ENCODE measurements at places on chromosomes 16 and 17.

GRCh38 chr16:85466989-85467388 is 146.1 kb upstream of the GSE1 start:
- no peak for DNase-seq

- DNase-seq = no peak
Measured at GRCh38 chr17:10768750-10769251, 35.1 kb downstream of the TMEM238L start.

GRCh38 chr17:79057737-79058385 is 16.8 kb upstream of the ENGASE start:
- DNase-seq = no peak

- peak; percentile 24 for DNase-seq
Measured at GRCh38 chr17:385178-385835, 32.7 kb upstream of the RPH3AL start.

GRCh38 chr16:19883966-19884485 is 622 bp downstream of the GPRC5B start:
- DNase-seq = no peak

DNA sequence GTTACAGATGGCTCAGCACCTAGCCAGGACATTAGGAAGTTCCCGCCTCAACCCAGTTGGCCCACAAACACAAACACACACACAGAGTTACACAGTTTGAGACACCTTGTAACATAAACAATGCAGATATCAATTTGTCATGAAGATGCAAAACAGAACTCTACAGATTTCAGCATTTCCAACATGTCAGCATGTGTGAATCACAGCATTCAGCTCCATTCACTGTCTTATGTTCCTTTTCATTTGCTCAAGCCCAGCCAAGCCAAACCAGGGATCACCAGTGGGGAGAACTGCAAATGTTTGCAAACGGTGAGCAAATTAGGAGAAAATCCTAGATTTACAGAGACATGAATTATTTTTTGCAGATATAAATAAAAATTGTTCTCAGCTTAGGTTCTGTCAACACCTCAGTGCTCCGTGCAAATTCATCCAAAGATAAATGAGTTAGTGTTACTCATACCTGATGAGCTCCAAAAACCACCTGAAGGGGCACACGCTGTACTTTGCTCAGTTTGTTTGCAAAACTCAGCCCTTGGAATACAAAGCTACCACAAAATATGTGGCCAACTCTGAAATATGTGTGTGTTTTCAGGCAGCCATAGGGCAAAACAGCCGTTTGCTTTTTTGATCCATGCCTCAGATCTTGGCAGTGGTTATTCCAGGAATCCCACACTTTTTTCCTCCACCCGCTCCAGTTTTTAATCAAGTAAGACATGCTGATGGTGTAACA is 16.3 kb upstream of the COX10 start:
- DNase-seq = no peak

DNA sequence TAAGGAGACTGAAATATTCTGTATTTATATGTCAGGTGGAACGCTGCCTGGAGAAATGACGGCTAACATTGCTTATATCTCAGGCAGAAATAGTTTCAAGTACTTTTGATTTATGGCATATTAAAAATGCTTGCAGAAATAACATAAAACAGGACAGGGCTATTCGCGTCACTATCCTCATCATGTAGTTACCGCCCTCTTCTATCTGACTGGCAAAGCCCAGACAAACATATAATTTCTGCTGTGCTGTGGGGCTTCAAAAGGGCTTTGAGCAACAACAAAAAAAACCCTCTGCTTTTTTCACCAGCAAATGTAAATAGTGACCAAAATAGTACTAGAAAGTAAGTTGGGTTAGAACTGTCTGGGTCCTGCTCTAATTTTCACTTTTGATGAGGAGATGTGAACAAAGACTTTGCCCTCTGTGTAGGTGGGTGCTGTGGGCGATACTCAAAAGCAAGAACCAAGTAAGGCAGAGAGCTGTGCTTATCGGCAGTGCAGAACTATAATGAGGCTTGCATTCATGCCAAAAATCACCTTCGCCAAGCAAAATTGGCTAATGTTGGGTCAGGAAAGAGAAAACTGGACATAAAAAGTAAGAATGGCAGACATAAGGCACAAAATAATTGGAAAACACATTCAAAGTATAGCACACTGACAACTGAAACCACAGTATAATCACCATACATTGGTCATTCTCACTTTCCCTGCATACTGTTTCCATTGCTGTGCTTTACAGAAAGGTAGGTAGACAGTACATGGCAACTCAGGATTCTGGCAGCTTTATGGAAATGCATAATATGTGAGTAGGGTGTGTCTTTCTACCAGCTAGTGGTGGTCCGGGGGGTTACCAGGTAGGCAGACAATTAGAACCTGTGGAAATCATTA is 151.2 kb upstream of the AXIN2 start:
- no peak for DNase-seq

- DNase-seq = no peak
Measured at GRCh38 chr16:27803775-27804549, 254.0 kb downstream of the KATNIP start.

DNA sequence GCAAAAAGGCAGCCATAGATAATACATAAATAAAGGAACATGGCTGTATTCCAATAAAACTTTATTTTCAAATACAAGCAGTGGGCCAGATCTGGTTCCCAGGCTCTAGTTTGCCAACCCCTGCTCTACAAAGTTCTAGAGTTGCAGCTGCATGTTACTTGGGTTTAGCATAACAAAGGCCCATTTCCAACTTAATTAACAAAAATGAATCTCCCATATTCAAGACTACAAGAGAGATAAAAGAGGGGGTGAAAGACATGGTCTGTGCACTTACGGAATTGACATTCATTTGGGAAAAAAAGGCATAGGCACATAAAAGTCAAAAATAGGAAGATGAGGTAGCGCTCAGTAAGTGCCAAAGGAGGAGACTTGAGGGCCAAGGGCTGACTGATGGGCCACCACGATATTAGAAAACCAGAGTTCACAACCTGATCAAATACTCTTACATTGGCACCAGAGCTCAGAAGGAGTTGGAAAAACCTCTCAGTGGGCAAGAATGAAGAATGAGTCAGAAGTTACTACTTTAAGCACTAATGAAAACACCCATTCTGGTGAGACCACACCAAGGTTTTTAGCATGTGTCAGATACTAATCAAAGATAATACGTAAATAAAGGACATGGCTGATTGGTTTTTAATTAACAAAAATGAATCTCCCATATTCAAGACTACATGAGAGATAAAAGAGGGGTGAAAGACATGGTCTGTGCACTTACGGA is 164.0 kb downstream of the VPS53 start:
- DNase-seq = no peak

DNA sequence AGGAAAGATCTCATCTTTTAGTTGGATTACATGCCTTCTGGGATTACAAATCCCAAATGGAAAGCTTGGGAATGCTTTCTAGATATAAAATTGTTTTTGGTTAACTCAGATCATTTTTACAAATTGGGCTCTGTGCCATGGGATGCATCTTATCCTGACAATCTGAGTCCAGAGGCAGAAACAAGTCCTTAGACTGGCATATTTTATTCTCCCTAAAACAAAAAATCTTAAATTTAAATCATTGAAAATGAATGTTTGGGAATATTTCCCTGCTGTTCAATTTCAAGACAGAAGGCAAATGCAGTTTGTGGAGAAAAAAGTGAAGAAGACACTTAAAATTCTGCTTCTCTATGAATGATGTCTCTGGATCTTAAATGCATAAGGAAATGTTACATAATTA is 456.6 kb upstream of the GOT2 start:
- no peak for DNase-seq

- no peak for DNase-seq
Measured at GRCh38 chr17:61253362-61253761, 146.3 kb upstream of the TBX2 start.

DNA sequence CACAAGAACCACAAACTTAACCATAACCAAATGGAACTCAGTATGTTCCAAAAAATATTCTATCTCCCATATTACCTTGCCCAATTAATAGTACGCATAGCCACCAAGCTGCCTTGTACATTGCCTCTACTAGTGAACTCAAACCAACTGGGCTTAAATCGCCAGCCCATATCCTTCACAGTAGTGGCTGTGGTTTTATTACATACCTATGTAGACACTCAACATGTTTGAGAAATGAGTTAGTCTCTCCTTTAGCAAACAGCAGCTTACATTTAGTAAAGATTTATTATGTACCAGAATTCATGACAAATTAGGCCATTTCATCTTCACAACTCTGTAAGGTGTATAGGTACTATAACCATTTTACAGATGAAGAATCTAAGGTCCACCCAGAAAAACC is 41.4 kb downstream of the GRB2 start:
- DNase-seq = no peak

DNA sequence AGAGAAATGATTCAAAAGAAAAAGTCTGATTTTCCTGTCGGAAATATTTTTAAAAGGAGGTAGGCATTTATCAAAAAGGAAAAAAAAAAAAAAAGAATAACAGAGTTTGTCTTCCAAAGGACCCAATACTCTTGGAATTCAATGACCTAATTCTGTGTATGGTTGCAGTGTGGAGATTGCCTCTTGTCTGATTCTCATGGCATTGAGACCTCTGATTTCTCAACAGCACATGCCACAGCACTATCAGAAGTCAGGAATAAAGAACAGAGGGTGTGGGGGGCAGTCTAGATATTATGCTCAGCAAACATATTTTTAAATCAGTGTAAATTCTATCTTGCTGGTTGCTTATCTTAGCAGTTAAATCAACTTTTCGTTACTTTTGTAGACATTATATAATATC is 81.3 kb upstream of the SOX9 start:
- DNase-seq = no peak

DNA sequence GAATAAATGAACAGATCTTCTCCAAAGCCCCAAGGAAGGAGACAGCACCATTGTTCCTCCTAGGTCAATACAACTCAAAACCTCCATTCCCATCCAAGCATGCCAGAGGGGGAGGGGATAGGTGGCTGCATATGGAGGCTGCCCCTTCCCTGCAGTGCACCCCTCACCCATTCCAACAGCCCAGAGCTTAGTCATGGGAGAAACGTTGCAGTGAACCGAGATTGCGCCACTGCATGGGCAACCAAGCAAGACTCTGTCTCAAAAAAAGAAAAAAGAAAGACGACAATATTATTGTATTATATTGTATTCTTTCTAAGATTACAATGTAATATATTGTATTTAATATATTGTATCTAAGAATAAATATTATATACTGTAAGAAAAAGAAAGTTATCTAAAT is 36.4 kb upstream of the CD300E start:
- DNase-seq = no peak

- peak; percentile 44 for DNase-seq
Measured at GRCh38 chr17:74738051-74738996, 1.3 kb downstream of the RAB37 start.

DNA sequence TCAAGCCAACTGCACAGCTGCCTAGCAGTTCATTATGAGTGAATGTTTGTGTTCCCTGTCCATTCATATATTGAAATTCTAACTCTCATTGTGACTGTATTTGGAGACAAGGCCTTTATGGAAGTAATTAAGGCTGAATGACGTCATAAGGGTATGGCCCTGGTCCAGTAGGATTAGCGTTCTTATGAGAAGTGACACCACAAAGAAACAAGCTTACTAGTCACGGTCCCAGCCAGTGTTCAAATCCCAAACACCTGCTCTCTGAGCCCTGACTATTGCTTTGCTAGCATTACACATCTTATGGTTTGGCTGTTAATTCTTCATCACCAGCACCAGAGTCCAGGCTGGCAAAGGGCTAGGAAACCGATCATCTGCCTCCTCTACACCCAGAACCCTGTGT is 2.2 kb downstream of the ZNF668 start:
- DNase-seq = no peak

DNA sequence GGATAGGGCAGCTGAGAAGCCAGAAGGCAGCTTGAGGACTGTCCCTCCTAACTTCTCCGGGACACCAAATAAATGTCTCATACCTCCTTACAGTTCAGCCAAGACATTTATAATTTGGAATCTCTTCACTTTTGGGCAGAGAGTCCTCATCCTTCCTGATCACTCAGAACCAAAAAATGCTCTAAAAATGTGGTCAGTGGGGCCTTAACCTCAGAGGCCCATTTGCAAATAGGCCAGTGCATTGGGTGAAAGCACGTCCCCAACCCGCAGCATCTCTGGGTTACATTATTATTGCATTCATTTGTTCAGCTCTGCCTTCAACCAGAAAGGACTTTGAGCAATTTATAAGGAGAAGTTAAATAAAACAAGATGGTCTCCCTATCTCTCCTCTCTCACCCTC is 112.4 kb upstream of the IRX3 start:
- DNase-seq = no peak

DNA sequence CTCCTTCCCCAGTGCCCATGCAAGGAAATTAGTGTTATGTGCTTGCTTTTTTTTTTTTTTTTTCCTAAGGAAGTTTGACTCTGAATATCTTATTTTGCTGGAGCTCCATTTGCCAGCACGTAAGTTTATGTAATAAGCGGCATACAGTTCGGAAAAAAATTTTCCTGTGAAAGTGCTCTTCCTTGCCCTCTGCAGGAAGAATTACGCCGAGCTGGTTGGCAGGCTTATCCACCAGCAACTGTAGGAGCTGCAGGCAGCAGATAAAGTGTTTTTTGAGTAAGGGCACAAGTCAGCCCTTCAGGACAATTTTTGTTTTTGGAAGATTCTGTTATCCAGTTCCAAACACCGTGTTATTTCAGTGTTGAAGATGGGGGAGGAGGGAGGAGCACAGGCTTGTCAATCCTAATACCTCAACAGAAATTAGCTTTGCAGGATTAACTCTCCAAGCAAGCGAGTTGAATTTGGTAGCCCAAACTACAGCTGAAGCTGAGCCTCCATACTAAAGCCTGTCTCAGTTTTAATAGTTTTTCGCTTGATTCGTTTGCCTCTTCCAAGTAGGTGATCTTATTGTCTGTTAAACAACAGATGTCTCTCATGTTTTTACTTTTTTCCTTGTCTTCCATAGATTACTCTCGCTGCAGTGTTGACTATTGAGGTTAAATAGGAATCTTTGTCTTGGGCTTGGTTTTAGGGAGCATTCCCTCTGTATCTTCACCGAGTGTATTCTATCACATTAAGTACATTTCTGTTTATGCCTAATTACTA is 1.1 kb downstream of the SPECC1 start:
- DNase-seq = no peak

- no peak for DNase-seq
Measured at GRCh38 chr17:75273977-75274708, 3.1 kb upstream of the MIF4GD start.

DNA sequence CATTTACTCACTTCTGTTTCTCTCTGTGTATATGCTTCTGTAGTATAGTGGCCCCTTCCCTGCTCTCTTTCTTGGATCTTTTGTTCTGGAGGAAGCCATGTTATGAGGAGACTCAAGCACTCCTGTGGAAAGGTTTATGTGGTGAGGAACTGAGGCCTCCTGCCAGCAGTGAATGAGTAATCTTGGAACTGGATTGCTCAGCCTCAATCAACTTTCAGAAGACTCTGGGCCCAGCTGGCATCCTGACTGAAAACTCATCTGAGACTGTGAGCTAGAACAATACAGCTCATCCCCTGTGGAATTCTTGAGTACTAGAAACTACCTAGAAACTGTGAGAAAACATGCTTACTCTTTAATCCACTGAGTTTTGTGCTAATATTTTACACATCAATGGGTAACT is 133.1 kb upstream of the ZKSCAN2 start:
- no peak for DNase-seq

DNA sequence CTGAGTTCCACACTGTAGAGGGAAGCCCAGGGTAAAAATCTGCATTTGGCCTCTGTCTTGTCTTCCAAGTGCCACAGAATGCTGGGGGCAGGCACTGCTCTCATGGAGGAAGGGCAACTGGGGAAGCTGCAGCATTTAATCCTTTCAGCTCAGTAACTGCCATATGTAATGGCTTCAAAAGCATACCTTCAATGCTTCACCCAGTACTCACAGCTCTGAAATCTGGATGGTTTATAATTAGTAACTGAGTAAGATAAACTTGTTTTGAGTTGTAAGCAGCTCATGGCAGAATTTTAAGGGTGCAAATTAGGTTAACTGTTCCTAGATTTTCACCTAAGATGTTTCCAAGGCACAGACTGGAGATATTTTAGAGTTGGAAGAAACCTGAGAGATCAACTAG is 24.5 kb downstream of the PMP22 start:
- no peak for DNase-seq

Data from activated B cell treated with CpG ODN at 0.5 μM for 24 hours (primary cell).